ENCODE measurements at places on chromosomes 5 and 9.

- DNase-seq = no peak
Observed at GRCh38 chr5:55847837-55848236, 3.3 kb upstream of the IL31RA start.

GRCh38 chr9:21402386-21403251 lies 6.3 kb upstream of the IFNA8 start:
- DNase-seq = no peak

- no peak for DNase-seq
Observed at GRCh38 chr9:124363326-124364096, 51.7 kb downstream of the PSMB7 start.

DNA sequence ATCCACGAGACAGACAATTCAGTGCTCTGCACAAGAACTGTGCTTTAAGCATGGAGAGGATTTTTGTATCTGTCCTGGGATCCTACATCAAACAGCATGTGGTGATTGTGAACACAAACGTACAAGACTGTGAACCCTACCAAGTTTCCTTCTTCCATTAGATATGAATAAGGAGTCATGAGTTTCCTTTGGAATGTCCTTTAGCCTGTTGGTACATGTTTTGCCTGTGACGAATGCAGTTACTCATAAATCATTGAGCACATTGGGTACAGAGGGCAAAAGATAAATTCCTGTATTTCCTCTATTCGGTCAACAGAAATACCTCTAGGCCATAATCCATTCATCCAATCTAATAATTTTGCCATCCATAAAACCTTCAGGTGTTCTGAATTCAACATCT lies 61.5 kb downstream of the FXN start:
- DNase-seq = no peak

- DNase-seq = no peak
Observed at GRCh38 chr5:126808521-126808988, 31.6 kb downstream of the LMNB1 start.

- DNase-seq = no peak
Observed at GRCh38 chr5:66582499-66583165, 13.6 kb upstream of the MAST4 start.

DNA sequence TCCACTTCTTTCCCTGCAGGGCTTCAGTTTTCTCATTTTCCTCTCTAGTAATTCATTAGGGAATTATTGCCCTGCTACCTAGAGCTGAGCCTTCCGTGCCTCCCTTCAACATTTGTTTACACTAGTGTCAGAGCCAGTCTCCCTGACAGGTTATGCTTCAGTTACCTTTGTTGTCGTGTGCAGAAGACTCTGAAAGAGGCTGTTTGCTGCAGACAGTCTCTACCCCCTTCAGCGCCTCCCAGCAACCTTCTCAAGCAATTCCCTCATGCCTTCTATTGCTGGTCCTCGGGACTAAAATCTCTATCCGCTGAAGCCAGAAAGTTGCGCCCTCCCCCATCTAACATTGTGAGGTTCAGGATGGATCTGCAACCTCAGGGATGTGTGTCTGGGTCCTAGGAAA lies 12.8 kb downstream of the RALGPS1 start:
- DNase-seq = no peak

- peak; percentile 35 for DNase-seq
Observed at GRCh38 chr9:91500509-91501014, 76.9 kb upstream of the NFIL3 start.

DNA sequence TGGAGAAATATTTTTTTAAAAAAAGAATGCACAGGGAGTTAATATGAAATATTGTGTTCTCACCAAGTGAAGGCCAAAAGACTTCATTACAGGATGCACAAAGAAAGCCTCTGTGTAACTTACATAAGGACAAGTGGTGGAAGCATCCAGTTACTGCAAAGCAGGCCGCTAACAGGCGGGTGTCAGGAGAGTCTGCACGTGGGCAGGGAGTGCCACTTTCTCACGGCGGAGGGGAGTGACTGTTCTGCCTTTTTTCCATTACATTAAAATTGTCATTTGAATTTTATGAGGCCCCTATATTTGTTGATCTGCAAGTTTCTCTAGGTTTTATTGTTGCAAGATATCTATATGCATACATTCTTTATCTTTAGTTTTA lies 28.1 kb upstream of the SPATA31E1 start:
- DNase-seq = no peak

- no peak for DNase-seq
Observed at GRCh38 chr9:123196124-123196523, 72.3 kb downstream of the STRBP start.

- DNase-seq = no peak
Observed at GRCh38 chr5:132069561-132069960, 4.0 kb upstream of the CSF2 start.

DNA sequence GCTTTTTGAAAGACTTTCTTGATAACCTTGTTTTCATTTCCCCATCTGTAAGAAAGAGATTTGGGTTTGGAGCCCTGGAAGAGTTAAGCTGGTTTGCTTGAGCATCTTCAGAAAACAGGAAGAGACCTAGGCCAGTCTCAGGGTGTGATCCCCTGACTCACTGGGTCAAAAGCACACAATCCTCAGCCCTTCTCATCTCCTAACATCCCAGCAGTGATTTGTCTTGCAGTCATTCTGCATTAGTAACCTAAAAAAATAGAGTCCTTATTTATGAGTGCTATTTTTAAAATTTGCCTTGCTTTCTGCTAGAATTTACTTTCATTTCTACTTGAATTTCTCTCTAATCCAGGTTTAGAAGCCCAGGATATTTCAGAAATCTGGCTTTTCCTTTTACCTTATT lies 16.4 kb upstream of the ARSB start:
- no peak for DNase-seq

DNA sequence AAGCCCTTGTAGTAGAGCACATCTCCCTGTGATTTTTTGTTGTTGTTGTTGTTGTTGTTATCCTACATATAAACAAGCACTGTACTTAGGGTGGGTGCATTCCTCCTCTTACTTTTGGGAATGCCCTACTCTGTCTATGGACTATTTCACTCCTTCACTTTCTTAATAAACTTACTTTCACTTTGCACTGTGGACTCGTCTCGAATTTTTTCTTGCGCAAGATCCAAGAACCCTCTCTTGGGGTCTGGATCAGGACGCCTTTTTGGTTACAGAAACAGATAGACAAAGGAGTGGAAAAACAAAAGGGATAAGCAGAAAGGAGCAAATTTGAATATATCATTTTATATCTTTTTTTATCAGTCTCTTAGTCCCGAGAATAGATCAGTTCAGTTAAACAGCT lies 14.4 kb upstream of the PAIP1 start:
- no peak for DNase-seq

GRCh38 chr5:107805166-107805565 lies 134.4 kb upstream of the EFNA5 start:
- no peak for DNase-seq

- no peak for DNase-seq
Observed at GRCh38 chr5:20678814-20679298, 690.9 kb upstream of the CDH18 start.

GRCh38 chr5:132752581-132753125 lies 5.4 kb downstream of the CCNI2 start:
- no peak for DNase-seq

GRCh38 chr9:97556721-97557605 lies 55.5 kb downstream of the TMOD1 start:
- DNase-seq = no peak

- no peak for DNase-seq
Observed at GRCh38 chr5:145762833-145763232, 72.3 kb downstream of the PRELID2 start.

GRCh38 chr9:125756518-125756917 lies 9.3 kb downstream of the PBX3 start:
- DNase-seq = no peak

GRCh38 chr9:107465467-107466451 lies 23.8 kb downstream of the KLF4 start:
- DNase-seq = no peak

DNA sequence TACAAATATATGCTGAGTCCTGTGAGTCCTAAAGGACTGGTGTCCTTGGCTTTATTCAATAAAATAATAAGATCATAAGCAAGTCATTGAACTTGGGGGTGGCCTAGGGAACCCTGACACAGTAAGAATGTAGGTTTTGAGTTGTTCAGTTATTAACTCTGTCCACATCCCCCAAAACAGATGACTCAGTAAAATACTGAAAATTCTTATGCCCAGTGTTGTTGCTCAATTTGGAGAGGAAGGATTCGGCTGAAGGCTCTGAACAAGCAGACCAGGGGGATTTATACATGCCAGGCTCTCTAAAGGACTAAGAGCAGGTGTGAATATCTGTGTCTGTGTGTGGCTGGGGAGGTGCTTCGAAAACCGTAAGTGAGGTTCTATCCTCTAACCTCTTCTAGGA lies 173.7 kb downstream of the RMI1 start:
- no peak for DNase-seq

- no peak for DNase-seq
Observed at GRCh38 chr5:6727231-6727630, 14.0 kb downstream of the TENT4A start.

- no peak for DNase-seq
Observed at GRCh38 chr5:95864944-95865504, 42.5 kb upstream of the GLRX start.

All from T1000 (cell line).